ENCODE measurements at places on chromosomes 7 and 10.

GRCh38 chr10:3873728-3874461 lies 88.9 kb upstream of the KLF6 start:
- no peak for DNase-seq

DNA sequence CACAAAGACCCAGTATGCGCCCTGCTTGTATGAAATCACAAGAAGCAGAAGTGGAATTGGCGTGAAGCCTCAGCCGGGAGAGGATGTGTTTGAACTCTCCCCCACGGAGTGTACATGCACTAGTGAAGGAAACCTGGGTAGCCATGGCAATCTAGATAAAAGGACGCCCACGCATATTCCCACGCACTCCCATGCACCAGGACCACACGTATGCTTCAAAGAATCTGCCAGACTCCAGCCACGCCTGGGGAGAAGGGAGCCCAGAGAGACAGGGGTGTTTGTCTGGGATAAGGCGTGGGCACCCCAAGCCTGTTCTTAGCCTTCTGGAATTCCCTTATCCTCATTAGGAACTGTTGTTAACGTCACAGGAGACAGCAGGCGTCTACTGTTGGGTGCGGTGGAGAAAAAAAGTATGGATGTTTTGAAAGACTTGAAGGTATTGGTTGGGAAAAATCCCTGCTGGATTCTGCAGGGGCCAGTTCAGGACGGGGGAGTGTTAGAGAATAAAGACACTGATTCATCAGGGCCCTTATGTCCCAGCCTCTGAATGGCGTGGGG lies 28.9 kb upstream of the ECHDC3 start:
- DNase-seq, result no peak

GRCh38 chr7:75924889-75925288 lies 9.9 kb downstream of the POR start:
- DNase-seq, result no peak

- DNase-seq, result no peak
Observed at GRCh38 chr7:74514131-74514591, 60.5 kb downstream of the GTF2IRD1 start.

- DNase-seq, result no peak
Observed at GRCh38 chr7:3206771-3207191, 94.3 kb upstream of the SDK1 start.

DNA sequence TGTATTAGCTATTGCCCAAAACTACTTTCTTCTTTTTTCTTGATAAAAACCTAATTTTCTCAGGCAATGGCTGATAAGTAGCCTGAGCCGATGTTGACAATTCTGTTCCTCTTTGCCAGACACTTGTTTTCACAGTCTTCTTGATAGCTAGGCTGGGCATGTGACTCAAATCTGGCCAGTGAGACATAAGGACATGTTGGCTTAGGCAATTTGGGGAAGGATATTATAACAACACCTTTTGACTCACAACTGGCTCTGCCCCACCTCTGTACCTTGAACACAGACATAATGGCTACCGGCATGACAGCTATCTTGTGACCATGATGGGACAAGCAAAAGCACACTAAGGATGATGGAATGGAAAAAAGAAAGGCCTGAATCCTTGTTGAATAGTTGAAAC lies 72.9 kb upstream of the GPR22 start:
- DNase-seq, result no peak

DNA sequence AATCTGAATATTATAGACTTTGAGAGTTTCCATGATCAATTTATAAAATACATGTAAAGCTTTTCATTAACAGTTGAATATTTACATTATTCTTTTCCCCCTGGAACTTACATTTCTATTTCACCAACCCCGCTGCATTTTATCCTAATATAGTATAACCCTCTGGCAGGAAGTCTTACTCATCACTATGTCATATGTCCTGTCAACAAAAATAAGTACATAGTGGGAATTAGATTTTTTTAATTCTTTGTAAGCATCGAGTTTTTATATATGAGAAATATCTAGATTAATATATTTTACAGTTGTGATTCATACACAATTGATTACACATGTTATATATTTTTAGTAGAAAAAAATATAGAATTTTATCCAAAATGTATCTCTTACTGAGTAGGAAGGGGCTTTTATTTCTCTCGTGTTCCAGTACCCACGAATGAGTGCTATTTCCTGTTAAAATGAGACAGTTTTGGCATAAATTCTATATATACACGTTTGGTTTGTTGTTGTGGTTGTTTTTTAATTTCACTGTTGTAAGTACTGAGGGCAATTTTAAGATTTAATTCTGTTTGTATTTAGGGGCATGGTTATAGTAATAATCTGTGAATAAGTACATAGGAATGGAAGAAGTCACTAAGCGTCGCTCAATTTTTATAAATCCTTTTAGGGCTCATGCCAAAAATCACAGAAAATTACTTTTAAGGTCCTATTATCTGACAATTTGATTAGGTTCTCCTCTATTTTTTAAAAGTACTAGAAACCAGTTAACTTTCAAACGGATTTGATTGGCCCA lies 87.1 kb downstream of the HECW1 start:
- DNase-seq, result no peak

DNA sequence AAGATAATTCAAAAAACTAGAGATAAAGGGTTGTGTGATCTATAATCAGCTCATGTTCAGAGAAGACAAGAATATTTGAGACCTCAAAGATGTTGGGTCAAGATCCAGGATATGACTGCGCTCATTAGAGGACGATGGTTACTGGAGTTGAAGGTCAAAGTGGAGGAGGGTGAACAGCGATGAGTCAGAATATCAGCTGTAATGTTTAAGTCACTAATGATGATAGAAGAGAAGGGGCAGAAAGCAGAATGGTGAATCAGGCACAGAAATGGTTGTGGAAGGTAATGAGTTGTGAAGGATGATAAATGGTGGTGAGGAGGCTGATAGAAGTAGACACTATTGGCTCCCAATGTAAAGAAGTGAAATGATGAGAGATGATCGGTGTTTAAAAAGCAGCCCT lies 540.3 kb downstream of the INHBA start:
- DNase-seq, result no peak
